Smooth muscle cell of trachea (primary cell): ENCODE measurements at places on chromosomes 7 and 10. TPM values are rescaled to one million over a fixed set of nuclear protein-coding genes. Genes with fewer than 3 reads are reported as not detected.

Gene NACAD
- 5.0 and 5.1 TPM in 2 replicates for total RNA-seq

Gene LDB3
- under 0.01 TPM in 1 of 2 replicates, not detected in the other for total RNA-seq

Gene SFTPD
- total RNA-seq: not detected in 2 replicates

Gene OIT3
- under 0.01 and 0.17 TPM in 2 replicates for total RNA-seq

Gene CDK5
- 19.1 and 19.2 TPM in 2 replicates for total RNA-seq

Gene MPLKIP
- 17.2 and 17.3 TPM in 2 replicates for total RNA-seq
